ENCODE measurements at places on chromosomes 7 and 10. TPM values are rescaled to one million over a fixed set of nuclear protein-coding genes. Genes with fewer than 3 reads are reported as not detected.

The UCMA gene
- not detected for total RNA-seq

The LRRC17 gene
- total RNA-seq = 229 TPM

The UBE2H gene
- 68.1 TPM for total RNA-seq

The CYP17A1 gene
- not detected for total RNA-seq

The POM121 gene
- total RNA-seq = 14.1 TPM

The OR13A1 gene
- total RNA-seq = not detected

The AKR1C4 gene
- total RNA-seq = not detected

The GOLGA7B gene
- total RNA-seq = not detected

The ANKRD30A gene
- total RNA-seq = not detected

The GPRIN2 gene
- not detected for total RNA-seq

The NUTM2A gene
- total RNA-seq = not detected

The FKBP6 gene
- not detected for total RNA-seq

The PPP1R3C gene
- 12.2 TPM for total RNA-seq

The C10orf143 gene
- 3.2 TPM for total RNA-seq

The TOMM7 gene
- 148 TPM for total RNA-seq

The SPDYE5 gene
- not detected for total RNA-seq

The ITPRID1 gene
- not detected for total RNA-seq

The ASAH2 gene
- total RNA-seq = 0.24 TPM

The RAPGEF5 gene
- total RNA-seq = 1.9 TPM

The CAMK2B gene
- 0.44 TPM for total RNA-seq

The ZNF777 gene
- total RNA-seq = 8.1 TPM

The SDK1 gene
- total RNA-seq = 0.44 TPM

The CCDC146 gene
- total RNA-seq = 1.1 TPM

The MACC1 gene
- total RNA-seq = not detected
